Stimulated activated CD8-positive, alpha-beta memory T cell treated with anti-CD3 and anti-CD28 coated beads, Interleukin-7, amount 100 ng/mL, for 24 hours (primary cell): ENCODE measurements at places on chromosomes 7 and 10.

GRCh38 chr7:56092789-56093531, at the start of gene PHKG1:
Gene PHKG1 (minus strand): TSS chr7:56092952. CDS start chr7:56088941, 4,011 bp downstream.
- no peak for DNase-seq

GRCh38 chr7:91201442-91202113, 62.7 kb upstream of the FZD1 start:
- DNase-seq, result no peak

- no peak for DNase-seq
Observed at GRCh38 chr10:123904834-123905409, 13.3 kb upstream of the CPXM2 start.

GRCh38 chr10:533186-533585, 156.3 kb downstream of the DIP2C start:
- no peak for DNase-seq

- DNase-seq, result no peak
Observed at GRCh38 chr10:16644146-16644545, 122.5 kb upstream of the C1QL3 start.

DNA sequence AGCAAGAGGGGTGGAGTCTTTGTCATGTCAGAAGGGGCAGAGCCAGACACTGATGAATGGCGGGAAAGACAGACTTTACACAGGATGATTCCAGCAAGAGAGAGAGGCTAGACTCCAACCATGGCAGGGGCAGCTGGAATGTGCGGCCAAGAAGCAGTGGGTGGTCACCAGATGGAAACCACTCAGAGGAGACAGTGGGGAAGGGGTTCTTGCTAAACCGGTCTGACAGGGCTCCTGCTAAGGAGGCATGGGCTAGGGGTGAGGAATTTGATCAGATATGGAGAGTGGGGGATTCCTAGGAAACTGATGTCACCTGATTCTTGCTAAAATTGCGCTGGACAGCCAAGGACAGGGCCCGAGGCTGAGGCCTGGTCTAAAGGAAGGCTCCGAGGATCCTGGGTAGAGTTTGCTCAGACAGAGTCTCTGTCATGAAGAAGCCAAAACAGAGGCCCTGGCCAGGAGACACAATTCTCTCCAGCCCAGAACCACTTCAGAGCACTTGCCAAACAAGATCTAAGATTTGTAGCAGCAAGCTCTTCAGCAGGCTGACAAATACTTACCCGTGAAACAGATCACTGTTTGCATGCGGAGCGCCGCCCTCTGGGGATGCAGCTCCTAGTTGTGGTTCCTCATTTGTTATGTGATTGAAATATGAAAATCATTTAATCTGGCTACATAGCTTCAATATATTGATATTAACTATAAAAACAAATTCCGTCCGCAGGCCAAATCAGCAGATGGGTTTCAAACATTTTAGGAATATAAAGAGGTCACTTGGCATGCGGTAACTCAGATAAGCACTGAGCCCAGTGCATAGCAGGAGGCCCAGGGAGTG, 377.0 kb downstream of the TCERG1L start:
- DNase-seq, result no peak

GRCh38 chr7:135974667-135975066, 2.5 kb downstream of the MTPN start:
- no peak for DNase-seq

GRCh38 chr10:338171-339037, 203.1 kb downstream of the ZMYND11 start:
- DNase-seq, result no peak

GRCh38 chr7:143436325-143436946, 6.8 kb upstream of the TAS2R60 start:
- no peak for DNase-seq

DNA sequence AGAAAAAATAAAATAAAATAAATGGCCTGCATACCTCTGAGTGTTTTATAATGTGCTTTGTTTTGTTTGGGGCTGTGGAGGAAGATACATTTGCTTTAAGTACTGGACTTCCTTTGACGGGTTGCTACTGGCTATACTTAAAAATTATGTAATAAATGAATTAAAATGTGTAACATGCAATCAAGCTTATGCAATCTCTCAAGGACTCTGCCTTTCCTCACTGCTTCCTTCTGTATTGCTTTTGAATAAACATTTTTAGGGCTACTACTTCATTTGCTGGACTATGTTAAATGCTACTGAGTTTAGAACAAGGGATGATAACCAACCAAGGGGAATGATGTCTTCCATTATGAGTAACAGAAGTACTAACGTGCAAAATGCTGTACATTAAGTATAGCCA, 91.6 kb downstream of the ETV1 start:
- no peak for DNase-seq

GRCh38 chr7:82700741-82701140, 257.2 kb upstream of the CACNA2D1 start:
- no peak for DNase-seq

DNA sequence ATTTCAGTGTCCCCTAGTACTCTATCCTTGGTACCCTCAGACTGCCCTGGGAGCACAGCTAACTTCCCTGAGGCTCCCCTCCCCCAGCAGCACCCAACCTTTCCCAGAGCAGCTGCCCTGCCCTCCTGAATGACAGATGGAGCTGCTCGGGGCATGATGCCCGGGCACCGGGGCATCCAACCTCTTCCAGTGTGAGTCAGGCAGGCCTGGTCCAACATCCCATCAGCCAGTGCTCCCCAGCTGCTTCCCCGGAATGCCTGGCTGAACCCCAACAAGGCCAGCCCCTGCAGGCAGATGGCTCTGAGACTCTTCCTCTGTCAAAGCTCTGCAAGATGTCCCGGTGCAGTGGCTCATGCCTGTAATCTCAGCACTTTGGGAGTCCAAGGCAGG, 11.9 kb upstream of the TSPAN15 start:
- DNase-seq, result no peak

GRCh38 chr7:116122972-116123595, 87.3 kb upstream of the TES start:
- no peak for DNase-seq

DNA sequence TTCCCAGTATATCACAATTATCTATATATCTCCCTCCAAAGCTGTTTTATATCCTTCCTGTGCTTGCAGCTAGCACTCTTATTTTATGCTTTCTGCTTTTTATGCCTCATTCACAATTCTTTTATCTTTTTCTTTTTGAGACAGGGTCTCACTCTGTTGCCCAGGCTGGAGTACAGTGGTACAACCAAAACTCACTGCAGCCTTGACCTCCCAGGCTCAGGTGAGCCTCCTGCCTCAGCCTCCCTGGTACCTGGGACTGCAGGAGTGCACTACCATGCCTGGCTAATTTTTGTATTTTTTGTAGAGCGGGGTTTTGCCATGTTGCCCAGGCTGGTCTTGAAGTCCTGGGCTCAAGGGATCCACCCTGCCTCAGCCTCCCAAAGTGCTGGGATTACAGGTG, 5.7 kb downstream of the C7orf25 start:
- no peak for DNase-seq

DNA sequence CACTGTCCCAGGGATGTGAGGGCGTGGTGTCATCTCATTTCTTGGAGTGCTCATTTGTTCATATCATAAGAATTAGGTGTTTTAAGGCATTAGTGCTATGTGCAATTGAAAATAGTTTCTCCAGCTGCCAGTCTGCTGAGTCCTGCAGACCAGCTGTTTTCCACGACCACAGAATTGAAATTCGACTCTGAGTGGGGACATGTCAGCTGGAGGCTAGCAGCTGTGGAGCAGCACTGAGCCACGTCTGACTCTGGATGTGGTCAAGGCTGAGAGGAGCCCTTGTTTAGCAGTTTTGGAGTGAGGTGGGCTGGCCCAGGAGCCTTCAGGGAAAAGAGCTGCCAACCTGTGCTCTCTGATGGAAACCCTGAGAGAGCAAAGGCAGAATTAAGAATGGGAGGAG, 156.3 kb upstream of the GRB10 start:
- no peak for DNase-seq

DNA sequence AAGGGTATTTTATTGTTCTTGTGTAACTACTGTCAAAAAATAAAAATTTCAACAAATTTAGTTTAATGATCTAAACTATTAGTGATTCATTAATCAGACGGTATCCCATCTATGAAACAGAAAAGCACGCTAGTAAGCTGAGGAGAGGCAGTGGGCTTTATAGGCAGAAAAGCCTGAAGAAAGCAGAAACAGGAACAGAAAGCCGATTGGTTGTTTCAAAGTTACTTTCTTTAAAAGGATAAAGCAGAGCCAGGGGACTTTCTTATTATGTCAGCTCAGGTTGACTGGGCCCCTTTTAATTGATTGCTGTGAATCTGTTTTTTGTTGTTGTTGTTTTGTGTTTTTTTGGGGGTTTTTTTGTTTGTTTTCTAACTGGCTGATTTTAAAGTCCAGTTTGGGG, 105.5 kb downstream of the TES start:
- no peak for DNase-seq

- no peak for DNase-seq
Observed at GRCh38 chr7:41000042-41000441, 702.8 kb downstream of the INHBA start.

GRCh38 chr7:128869138-128869943, 6.7 kb downstream of the ATP6V1F start:
- no peak for DNase-seq

GRCh38 chr7:103951311-103951710, 38.1 kb downstream of the RELN start:
- no peak for DNase-seq

GRCh38 chr10:59628456-59628855, 81.2 kb downstream of the SLC16A9 start:
- no peak for DNase-seq

DNA sequence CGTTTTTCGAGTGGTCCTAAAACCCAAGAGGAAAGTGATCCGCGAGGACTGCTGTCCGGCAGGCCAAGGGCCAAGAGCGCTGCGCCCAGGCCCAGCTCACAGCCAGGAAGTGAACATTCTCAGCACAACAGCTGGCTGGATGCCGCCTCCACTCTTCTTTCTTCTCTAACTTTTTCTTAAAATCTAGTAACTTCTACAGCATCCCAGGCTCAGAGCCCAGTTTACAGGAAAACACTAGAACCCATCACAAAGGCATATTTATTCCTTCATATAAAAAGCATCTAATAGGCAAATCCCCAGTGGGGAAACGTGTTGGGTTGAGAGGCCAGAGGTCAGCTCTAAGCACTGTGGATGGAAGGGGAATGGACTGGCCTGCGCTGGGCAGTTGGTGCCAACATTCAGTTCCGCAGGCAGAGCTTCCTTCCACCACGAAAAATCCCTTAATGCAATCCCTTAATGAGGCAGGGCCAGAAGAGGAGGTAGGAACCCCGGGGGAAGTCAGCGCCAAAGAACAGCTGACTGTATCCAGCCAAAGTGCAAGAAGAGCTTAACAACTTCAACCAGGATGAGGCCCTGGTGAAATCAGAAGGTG, 74.8 kb downstream of the ZRANB1 start:
- DNase-seq, result no peak

- DNase-seq, result no peak
Observed at GRCh38 chr7:123639631-123640030, 16.0 kb upstream of the LMOD2 start.

GRCh38 chr10:15225511-15225910, 57.0 kb upstream of the NMT2 start:
- DNase-seq, result no peak

DNA sequence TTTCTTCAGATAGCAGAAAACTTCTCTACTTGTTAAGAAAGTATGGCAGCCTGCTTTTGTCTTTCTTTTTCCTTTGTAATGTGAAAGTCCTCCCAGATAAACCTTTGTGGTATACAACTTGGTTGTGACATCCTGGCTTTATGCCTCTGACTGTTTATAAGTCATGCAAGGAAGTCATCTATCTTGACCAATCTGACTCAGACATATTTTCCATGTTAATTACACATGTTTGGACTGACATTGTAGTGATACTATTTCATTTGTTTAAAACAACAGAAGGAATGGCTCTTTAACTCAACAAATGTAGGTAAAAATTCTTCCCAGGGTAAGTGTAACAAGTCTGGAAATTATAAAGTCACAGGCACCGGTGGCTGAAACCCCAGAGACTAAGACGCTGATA, 341.6 kb upstream of the MEOX2 start:
- DNase-seq, result no peak

DNA sequence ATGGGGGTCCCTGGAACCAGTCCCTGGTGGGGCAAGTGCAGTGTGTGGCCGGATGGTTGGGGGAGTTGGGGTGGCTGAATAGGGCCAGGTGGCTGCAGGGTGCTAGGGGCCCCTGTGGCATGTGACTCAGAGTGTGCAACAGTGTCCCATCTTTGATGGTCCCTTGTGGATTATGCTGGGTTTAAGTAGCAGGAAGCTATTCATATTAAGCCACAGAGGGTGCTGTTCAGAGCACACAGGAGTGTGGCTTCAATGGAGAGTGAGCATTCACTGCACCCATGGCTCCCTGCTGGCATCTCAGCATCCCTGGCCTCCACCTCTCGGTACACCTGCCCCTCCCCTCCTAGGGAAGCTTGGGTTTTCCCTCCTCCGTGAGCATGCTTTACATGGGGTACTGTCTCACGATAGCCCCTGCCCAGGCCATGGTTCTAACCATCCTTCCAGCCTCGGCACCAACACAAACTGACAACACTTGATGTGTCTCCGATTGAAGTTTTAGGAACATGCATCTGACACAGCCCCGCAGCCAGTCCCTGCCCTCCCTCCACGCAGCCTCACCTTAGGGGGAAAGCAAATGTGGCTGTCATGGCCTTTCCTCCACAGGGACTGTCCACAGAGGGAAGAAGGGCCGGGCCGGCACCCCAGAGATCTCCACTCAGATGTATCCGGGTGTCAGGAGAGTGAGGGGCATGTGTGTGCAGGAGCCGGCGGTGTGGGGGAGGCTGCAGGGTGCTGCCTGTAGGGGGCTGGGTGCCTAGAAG, 30.4 kb upstream of the PPIF start:
- no peak for DNase-seq

DNA sequence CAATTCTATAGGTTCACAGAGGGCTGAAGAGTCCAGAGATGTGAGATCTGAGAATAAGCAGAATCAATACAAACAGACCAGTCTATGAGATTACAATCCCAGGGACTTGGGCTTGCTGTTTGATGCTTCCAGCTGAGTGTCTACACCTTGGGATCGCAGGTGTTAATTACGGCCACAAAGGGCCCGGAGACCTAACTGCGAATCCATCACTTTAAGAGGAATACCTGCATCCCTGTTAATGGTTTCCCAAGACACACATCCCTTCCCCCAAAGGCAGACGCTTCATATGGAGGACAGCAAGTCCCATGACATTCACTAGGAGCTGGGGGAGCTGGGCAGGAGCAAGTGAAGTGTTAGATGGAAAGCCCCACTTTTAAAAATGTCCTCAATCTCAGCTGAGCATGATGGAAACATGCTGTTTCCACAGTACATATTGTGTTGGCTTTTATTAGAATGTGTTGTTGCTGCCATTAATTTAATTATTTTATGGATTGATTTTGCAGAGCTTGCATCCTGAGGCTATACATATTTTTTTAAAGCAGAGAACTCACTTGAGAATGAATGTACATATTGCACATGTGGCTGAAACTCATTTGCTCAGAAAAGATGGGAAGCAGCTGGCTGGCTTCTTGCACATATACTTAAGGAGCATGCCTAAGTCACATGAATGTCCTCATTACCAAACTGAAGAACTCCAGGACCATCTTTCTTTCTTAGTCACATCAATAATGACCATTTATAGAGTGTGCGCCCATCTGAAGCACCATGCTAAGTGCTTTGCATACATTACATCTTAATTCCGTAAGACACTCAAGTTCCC, 151.3 kb downstream of the NEBL start:
- DNase-seq, result no peak

GRCh38 chr7:77367976-77368375, 48.2 kb downstream of the GSAP start:
- DNase-seq, result no peak
